ENCODE measurements at places on chromosomes 3 and 15. TPM values are rescaled to one million over a fixed set of nuclear protein-coding genes. Genes with fewer than 3 reads are reported as not detected.

RBP2 gene
- total RNA-seq, result not detected

SLC22A14 gene
- 0.20 TPM for total RNA-seq

NUP210 gene
- total RNA-seq, result 26.7 TPM

HLTF gene
- 42.0 TPM for total RNA-seq

RASGRF1 gene
- 0.05 TPM for total RNA-seq

EFHB gene
- total RNA-seq, result 1.0 TPM

DNA sequence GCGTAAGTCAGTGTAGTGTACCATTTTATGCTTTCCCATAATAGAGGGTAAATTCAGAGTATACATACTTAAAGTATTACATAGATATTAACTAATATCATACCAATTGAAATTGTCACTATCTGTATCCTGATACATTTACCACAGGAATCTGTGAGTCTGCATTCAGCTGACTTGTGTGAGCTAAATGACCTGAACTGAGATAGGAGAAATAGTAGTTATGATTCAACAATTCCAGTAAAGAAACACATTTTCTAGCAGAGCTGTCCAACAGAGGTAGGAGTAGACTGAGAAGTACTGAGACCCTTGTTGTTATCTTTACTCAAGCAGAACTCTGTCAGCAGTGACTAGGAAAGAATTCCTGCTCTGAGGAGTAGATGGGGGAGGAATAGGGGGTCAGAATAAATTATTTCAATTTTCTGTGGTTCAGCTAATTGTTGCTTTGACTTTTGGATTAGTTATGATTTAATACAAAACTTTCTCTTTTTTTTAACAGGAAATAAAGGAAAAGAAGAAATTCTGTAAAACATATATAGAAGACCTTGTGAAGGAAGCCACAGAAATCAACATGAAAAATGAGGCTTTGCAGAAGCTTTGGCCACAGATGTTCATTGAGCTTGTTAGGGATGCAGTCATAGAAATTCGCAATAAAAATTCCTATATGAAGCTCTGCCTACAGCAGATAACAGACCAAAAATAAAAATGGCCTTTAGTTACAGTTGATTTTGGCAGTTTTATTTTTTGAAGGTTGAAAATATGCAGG, 66.2 kb upstream of the THSD4 start:
- H3K36me3 ChIP-seq, result peaks cover 16% of the 10 kb centered on the region
- H3K4me1 ChIP-seq, result peaks cover 19% of the 10 kb centered on the region
- H3K27ac ChIP-seq, result peak overlapping the region; percentile 85
- DNase-seq, result no peak
- H3K27me3 ChIP-seq, result no peaks in the 10 kb centered on the region

GRCh38 chr3:123870033-123870432, 14.1 kb downstream of the MYLK start:
- H3K27me3 ChIP-seq, result no peaks in the 10 kb centered on the region
- H3K4me1 ChIP-seq, result no peaks in the 10 kb centered on the region
- H3K36me3 ChIP-seq, result no peaks in the 10 kb centered on the region

GRCh38 chr3:169199283-169199682, 464.2 kb downstream of the MECOM start:
- DNase-seq, result no peak
- H3K27ac ChIP-seq, result no peak overlapping the region
- no peak overlapping the region for H3K4me3 ChIP-seq
- no peaks in the 10 kb centered on the region for H3K27me3 ChIP-seq
- peaks cover 1% of the 10 kb centered on the region for H3K4me1 ChIP-seq
- no peaks in the 10 kb centered on the region for H3K36me3 ChIP-seq

- no peak for DNase-seq
- H3K4me3 ChIP-seq, result no peak overlapping the region
- H3K4me1 ChIP-seq, result peaks cover 10% of the 10 kb centered on the region
- H3K36me3 ChIP-seq, result no peaks in the 10 kb centered on the region
- H3K27ac ChIP-seq, result no peak overlapping the region
These were observed 79.4 kb downstream of the POLR2M start for GRCh38 chr15:57785959-57786358.

- peaks cover 11% of the 10 kb centered on the region for H3K4me1 ChIP-seq
- no peaks in the 10 kb centered on the region for H3K27me3 ChIP-seq
- no peak overlapping the region for H3K4me3 ChIP-seq
- no peak overlapping the region for H3K27ac ChIP-seq
- peaks cover 5% of the 10 kb centered on the region for H3K36me3 ChIP-seq
These were observed 359.6 kb upstream of the NECTIN3 start for GRCh38 chr3:110711851-110712516.

DNA sequence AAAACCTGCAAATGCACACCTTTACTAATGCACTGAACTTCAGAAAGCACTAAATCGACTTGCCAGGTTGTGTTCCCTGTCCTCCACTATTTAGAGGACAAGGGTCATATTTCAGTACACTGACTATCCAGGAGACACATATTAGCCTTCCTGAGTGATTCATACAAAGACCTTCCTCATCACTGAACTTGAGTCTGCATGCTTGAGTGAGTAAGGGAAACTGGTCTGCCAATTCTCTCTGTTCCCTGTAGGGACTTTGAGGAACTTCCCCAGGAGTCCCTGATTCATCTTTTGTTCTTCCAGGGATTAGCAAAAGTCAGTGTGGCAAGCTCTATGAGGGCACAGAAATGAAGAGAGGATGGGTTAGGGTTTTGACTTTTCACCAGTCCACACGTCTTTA, 565.9 kb downstream of the PDCD6IP start:
- H3K4me1 ChIP-seq, result no peaks in the 10 kb centered on the region
- no peak for DNase-seq
- H3K4me3 ChIP-seq, result no peak overlapping the region
- H3K27ac ChIP-seq, result no peak overlapping the region
- H3K27me3 ChIP-seq, result no peaks in the 10 kb centered on the region

DNA sequence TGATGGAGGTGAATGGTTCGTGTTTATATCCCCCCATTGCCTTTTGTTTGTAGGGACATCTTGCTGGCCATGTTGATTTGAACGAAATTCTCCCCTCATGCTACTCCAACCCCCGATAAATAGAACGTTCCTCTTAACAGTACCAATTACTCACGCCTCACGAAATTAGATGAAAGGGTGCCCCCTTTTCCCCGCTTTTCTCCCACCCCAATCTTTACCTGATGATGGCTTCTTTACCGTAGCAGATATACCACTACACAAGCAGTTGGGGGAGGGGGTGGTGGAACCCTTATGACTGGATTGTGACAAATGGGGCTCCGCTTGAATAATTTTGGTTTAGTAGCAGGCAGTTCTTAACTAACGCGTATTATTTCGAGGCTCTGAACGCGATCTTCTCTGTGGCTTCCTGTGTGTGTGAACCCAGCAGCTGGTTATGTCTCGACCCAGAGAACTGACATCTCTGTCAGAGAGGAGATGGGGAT, 1.1 kb downstream of the PIAS1 start:
- H3K36me3 ChIP-seq, result peaks cover 2% of the 10 kb centered on the region
- H3K27ac ChIP-seq, result peak overlapping the region; percentile 91
- no peak for DNase-seq
- peaks cover 32% of the 10 kb centered on the region for H3K4me1 ChIP-seq
- H3K4me3 ChIP-seq, result peak overlapping the region; percentile 85
- H3K27me3 ChIP-seq, result no peaks in the 10 kb centered on the region

GRCh38 chr3:110727056-110727455, 344.6 kb upstream of the NECTIN3 start:
- H3K4me1 ChIP-seq, result peaks cover 7% of the 10 kb centered on the region
- H3K4me3 ChIP-seq, result no peak overlapping the region
- H3K27ac ChIP-seq, result no peak overlapping the region
- H3K36me3 ChIP-seq, result no peaks in the 10 kb centered on the region
- H3K27me3 ChIP-seq, result no peaks in the 10 kb centered on the region

- no peaks in the 10 kb centered on the region for H3K36me3 ChIP-seq
- peaks cover 61% of the 10 kb centered on the region for H3K4me1 ChIP-seq
- peak overlapping the region; percentile 85 for H3K27ac ChIP-seq
These were observed 62.9 kb upstream of the PTX3 start for GRCh38 chr3:157373783-157374182.

DNA sequence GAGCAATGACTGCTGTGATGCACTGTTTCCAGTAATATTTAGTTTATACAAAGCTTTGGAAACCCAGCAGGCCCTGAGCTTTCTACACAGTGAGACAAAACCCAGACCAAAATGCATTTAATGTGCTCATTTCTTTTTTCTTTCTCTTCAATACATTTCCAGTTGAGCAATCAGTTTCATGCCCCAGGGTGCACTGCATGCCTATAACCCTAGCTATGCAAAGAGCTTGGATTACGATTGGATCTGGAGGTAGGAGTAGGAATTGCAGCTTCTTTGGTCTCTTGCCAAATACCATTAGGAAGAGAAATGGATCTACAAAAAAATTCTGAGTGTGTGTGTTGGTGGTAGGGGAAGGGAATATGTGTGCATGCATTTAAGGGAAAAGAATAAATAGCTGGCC, 1001.4 kb downstream of the SQOR start:
- H3K4me1 ChIP-seq, result peaks cover 30% of the 10 kb centered on the region
- peak overlapping the region; percentile 83 for H3K27ac ChIP-seq
- H3K27me3 ChIP-seq, result no peaks in the 10 kb centered on the region
- no peaks in the 10 kb centered on the region for H3K36me3 ChIP-seq
- H3K4me3 ChIP-seq, result no peak overlapping the region

DNA sequence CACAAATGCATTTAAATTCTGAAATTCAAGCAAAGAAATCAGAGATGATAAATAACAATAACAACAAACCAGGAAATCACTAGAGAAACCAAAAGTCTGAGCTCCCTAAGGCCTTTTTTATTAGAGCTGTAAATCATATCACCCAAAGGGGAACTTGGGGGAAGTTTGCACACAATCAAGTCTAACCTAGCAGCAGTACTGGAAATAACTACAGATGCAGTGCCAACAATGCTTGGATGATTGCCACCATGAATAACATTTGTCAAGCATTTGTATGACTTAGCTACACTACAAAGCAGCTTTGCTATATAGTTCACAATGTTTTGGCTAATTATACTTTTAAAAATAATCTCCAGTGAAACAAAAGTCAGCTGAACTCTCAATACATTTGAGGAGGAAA, 27.8 kb downstream of the SHQ1 start:
- peaks cover 7% of the 10 kb centered on the region for H3K4me1 ChIP-seq
- H3K27ac ChIP-seq, result no peak overlapping the region
- DNase-seq, result no peak
- no peak overlapping the region for H3K4me3 ChIP-seq
- H3K36me3 ChIP-seq, result peaks cover 5% of the 10 kb centered on the region
- no peaks in the 10 kb centered on the region for H3K27me3 ChIP-seq

GRCh38 chr3:182962166-182962565, 18.2 kb downstream of the DCUN1D1 start:
- no peaks in the 10 kb centered on the region for H3K27me3 ChIP-seq
- peaks cover 10% of the 10 kb centered on the region for H3K36me3 ChIP-seq
- no peak overlapping the region for H3K27ac ChIP-seq
- H3K4me3 ChIP-seq, result no peak overlapping the region

DNA sequence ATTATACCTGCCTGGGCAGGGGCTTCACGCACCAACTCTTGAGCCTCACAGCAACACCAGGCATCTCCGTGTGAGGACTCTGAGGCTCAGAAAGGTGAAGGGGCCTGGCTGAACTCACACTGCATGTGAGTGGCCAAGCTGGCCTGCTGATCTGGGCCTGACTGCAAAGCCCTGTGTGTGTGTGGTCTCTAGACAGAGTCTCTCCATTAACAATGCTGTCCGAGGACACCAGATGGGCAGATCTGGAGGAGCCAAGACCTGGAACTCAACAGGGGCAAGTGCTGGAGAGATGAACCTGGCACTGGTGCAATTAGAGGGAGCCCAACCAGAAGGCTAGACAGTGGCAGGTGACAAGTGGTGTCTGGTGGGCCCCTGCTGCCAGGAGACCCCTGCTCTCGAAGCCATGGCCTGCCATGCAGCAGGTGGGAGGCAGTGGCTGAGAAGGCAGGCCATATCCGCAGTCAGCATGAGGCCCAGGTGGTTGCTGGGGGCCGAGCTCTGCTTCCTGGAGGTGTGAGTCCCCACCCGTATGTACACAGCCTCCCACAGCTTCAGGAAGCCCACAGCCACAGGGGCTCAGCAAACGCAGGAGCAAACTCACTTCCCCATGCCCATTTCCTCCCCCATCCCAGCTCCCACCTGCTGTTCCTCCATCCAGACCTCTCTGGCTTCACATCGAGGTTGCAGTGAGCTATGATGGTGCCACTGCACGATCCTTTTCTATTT, 39.0 kb downstream of the CYP11A1 start:
- no peaks in the 10 kb centered on the region for H3K4me1 ChIP-seq
- DNase-seq, result no peak
- H3K4me3 ChIP-seq, result no peak overlapping the region

DNA sequence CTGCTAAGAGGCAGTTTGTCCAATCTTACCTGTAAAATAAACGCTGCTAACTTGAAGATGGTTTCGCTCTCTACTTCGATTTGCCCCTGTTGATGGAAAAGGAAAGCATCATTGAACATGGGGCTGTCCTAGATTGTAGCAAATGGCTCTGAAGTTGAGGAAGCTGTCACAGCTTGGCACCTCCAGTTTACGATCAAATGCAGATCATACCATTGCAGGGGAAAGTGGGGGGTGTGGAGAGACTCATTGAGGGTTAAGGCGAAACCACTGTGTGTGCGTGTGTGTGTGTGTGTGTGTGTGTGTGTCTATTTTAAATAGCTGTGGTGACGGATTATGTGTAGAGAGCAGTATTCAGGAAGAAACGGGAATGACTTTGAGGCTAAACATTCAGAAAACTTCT, 127.6 kb upstream of the LMOD3 start:
- peak overlapping the region; percentile 81 for H3K4me3 ChIP-seq
- DNase-seq, result no peak
- H3K4me1 ChIP-seq, result peaks cover 64% of the 10 kb centered on the region
- H3K27ac ChIP-seq, result peak overlapping the region; percentile 97

DNA sequence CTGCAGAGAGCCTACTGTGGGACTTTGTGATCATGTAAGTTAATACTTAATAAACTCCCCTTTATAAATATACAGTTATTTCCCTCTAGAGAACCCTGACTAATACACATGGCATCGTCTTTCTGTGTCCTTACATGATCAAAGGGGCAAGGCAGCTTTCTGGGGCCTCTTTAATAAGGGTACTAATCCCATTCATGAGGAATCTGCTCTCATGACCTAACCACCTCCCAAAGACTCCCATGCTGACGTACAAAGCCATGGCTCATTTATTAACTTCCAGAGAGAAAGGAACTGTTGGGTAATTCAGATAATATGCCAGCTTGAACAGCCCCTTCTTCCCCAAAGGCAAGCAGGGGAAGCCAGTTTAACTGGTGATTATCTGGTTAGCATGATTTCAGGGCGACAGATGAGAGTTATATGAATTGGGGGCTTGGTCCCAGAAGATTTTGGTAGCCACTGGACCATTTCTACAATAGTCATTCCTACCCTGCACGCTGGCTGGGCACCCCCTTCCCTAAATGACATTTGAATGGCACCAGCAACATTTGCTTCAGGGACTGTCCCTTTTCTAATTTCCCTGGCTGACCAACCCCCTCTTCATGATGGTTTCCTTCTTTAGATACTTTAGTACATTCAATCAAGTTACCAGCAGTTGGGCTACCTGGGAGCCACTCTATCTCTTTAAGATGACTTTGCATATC, 83.6 kb upstream of the C3orf80 start:
- H3K27me3 ChIP-seq, result no peaks in the 10 kb centered on the region
- no peak overlapping the region for H3K4me3 ChIP-seq
- no peaks in the 10 kb centered on the region for H3K36me3 ChIP-seq
- DNase-seq, result no peak
- H3K27ac ChIP-seq, result no peak overlapping the region

All from mesothelial cell of epicardium (in vitro differentiated cells).